ENCODE measurements at places on chromosomes 13 and 19.

DNA sequence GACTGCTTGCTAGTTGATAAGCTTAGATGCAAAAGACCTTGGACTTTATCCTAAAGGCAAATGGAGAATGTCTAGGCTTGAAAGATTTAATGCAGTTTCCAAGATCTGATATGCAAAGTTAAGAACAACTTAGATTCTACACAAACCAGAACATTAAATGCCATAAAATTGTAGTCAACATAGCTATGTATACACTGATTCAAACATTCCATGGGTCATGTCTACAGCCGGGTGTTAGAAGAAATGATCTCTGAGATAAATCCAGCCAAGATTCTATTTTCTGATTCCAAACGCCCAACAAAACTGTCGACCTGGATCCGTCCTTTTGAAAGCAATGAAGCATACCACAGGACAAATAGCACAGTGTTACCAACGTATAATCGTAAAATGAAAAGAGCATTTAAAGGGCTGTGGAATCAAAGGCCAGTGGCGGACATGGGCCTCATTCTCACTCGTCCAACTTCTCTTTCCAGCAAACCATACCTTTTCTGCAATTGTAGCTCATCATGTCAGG lies 52.7 kb downstream of the KCTD12 start:
- DNase-seq, result no peak

GRCh38 chr19:33554821-33555220 lies 33.2 kb upstream of the PEPD start:
- no peak for DNase-seq

DNA sequence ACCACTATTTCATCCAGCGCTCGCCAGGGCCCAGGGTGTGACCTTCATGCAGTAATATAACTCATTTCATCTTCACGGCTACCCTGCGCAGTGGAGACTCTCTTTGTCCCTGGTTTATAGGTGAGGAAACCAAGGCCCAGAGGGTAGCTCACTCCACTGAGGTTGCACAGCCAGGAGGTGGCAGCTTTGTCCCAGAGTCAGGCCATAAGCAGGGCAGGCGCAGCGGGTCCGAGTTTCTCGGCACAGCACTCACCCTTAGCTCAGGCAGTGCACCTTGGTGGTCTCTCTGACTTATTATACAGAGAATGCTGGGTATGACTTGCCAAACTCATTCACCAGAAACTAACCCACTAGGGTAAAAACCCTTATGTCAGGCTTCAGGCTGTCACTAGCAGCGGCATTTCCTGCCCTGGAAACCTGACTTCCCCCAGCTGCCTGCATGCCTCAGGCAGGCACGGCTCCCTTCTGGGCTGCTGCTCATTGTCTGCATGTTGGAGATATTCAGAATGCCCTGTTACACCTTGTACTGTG lies 24.5 kb downstream of the PPP5C start:
- DNase-seq, result no peak

GRCh38 chr13:26585136-26585535 lies 27.7 kb downstream of the WASF3 start:
- DNase-seq, result no peak

GRCh38 chr19:30675086-30675485 lies 302.9 kb downstream of the ZNF536 start:
- no peak for DNase-seq

DNA sequence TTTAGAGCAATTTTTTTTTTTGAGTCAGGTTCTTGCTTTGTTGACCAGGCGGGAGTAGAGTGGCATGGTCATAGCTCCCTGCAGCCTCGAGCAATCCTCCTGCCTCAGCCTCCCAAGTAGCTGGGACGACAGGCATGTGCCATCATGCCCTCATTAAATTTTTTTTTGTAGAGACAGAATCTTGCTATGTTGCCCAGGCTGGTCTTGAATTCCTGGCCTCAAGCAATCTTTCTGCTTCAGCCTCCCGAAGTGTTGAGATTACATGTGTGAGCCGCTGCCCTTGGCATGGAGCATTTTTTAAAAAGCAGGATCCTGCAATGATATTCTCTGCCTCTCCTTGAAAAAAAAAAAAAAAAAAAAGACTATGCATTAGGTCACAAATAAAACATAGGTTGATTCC lies 5.9 kb downstream of the GPR32 start:
- DNase-seq, result no peak

GRCh38 chr19:49988433-49988832 lies 27.5 kb upstream of the SIGLEC11 start:
- DNase-seq, result no peak

Measured in NCI-H1048 (cell line).